ENCODE measurements at places on chromosomes 3 and 15.
A peak's percentile ranks its signal among the peaks of the same experiment; 100 is the strongest.

- DNase-seq, result no peak
Measured at GRCh38 chr3:108329947-108330346, 33.6 kb downstream of the HHLA2 start.

GRCh38 chr3:142450189-142450588, 2.4 kb upstream of the XRN1 start:
- DNase-seq, result no peak

- DNase-seq, result no peak
Measured at GRCh38 chr3:85455561-85456200, 496.9 kb downstream of the CADM2 start.

GRCh38 chr15:82831894-82832600, 22.6 kb downstream of the WHAMM start:
- DNase-seq, result no peak

DNA sequence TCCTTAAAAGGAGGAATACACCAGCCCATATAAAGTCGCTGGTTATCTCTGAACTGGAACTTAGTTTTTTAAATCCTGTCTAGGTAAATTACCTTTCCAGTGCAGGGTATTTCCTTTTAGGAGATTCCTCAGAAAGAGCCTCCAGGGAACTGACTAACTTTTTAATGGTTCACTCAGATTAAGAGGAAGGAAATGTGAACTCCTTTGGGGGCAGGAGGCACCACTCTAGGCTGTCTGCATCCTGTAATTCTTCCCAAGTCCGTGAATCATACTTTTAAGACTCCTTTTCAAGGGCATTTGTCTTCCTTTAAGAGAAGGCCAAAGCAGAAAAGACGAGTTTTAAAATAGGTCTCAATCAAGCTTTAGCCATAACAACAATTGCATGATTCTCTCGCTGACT, 871.2 kb upstream of the NR2F2 start:
- no peak for DNase-seq

DNA sequence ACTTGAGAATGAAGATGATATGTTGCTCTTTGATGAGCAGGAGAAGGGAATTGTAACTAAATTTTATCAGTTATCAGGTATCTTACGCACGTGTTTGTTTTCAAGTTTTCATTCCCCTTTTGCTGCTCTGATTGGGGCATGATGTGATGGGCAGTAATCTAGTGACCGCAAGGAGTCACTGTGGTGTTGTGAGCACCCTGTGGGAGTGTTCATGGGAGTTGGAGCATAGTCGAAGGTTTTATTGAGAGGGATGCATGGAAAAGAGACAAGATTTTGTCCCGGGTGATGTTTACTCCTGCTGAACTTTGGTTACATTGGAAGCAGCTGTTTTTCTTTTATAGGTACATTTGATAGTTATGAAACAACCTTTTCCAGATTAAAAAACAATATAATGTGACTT, 2.1 kb downstream of the FAN1 start:
- no peak for DNase-seq

DNA sequence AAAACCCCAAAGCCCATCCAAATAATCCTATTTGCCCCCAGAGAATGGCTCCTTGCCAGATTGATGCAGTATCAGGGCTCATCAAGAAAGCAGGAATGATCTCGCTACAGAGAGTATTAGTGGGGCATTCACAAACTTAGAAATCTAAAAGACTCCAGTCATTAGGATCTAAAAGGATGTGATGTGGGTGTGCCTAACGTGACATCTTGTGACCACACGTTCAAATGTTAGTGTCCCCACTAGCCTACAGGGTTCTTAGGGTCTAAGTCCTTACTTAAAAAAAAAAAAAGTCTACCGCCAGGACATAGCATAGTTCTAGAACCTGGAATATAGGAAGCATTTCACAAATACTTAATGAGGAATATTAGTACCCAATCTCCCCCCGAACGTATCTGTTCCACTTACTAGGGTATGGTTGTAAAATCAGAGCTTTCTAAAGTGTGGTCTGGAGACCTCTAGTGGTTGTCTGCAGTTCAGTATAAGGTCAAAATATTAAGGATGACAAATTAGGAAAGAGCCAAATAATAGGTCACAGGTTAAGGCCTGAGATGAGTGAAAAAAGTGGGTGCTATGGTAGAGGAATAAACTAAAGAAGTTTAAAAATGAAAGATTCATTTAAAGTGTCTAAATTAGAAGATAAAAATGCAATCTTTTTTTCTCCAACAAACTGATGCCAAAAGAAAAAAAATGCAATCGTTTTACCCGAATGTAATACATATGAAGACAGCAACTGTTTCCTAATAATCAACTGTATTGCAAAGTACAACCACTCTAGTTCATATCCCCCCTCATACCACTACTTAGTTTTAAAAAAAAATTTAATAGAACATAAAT, 4.2 kb upstream of the CHRM5 start:
- DNase-seq, result no peak

DNA sequence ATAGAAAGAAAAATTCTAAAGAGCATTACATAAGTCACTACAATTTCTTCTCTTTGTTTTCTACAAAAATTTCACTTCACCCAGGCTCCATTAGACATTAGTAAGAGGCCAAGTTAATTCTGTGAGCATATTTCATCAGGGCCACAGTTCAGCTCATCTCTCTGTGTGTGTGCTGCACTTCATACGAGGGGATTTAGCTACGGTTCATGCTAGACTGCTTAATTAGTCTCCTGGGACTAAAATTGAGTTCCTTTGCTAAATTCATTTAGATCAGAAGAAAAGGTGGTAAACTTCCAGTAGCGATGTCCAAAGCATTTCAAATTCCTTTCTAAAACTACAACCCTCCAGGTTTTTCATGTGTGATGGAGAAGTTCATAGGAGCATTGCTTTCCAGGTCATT, 83.1 kb upstream of the SETMAR start:
- DNase-seq, result no peak

DNA sequence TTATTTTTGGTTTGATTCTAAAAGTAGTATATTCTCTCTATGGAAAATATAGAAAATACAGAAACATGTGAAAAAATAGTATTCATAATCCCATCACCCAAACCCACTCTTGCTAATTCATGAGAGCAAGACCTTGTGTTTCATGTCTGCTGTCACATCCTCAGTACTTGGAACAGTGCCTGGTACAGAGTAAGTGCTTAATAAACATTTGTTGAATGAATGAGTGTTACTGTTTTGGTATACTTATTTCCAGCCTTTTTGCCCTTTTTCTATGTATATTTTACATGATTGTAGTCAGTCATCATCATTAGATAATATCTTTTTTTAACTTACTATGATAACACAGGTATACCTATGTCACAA, 59.3 kb downstream of the IL16 start:
- no peak for DNase-seq

GRCh38 chr3:171066206-171066605, 39.7 kb upstream of the SLC2A2 start:
- DNase-seq, result no peak

DNA sequence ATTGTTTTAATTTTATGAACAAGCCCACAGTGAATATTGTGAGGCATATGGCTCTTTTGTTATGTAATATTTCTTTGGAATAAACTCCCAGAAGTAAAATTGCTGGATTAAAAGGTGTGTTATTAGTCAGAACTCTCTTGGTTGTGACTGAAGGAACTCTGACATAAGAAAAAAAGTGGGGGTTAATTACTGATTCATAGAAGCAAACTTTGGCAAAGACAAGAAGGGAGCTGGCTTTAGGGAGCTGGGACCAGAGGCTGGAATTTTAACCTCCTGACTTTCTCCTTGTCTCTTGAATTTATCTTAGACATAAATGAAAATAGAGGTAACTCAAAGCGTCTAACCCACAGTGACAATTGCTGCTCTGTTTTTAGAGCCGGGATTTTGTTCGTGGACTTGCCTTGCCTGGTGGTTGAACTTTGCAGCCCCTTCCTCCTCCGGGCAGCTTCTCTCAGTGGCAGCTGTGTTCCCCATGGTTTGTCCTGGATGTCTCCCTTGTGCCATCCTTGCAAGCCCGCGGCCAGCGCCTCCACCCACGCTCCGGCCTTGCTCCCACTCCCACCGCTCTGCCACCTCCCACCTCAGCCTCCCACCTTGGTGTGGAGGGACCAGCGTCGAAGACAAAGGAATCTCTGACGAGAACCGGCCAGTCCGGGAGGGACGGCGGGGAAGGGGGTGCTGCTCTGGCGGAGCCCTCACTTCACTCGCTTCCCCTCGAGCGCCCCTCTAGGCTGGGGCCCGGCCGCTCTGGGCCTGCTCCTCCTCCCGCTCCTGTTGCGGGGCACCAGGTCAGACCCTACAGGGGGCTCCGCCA, 28.0 kb downstream of the ARHGAP31 start:
- DNase-seq, result no peak

GRCh38 chr15:90603893-90604292, 74.2 kb downstream of the CRTC3 start:
- peak; percentile 27 for DNase-seq

- DNase-seq, result no peak
Measured at GRCh38 chr15:85828874-85829273, 34.1 kb upstream of the KLHL25 start.

DNA sequence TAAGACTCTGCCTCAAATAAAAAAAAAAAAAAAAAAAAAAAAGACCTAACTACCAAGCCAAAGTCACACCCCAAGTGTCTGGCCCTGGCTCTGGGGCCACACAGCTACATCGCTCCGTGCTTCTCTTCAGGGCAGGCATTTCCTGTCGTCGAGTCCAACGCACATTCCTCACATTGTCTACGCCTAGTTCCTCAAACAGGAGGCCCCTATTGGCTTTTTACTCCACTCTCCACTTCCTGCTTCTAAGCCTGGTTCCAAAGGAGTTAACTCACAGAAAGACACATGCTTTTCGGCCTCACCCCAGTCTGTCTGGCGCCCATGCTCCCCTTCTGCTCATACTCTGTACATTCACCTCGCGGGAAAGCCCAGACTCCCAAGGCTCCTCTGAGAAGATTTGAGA, 28.8 kb downstream of the KNG1 start:
- DNase-seq, result no peak

DNA sequence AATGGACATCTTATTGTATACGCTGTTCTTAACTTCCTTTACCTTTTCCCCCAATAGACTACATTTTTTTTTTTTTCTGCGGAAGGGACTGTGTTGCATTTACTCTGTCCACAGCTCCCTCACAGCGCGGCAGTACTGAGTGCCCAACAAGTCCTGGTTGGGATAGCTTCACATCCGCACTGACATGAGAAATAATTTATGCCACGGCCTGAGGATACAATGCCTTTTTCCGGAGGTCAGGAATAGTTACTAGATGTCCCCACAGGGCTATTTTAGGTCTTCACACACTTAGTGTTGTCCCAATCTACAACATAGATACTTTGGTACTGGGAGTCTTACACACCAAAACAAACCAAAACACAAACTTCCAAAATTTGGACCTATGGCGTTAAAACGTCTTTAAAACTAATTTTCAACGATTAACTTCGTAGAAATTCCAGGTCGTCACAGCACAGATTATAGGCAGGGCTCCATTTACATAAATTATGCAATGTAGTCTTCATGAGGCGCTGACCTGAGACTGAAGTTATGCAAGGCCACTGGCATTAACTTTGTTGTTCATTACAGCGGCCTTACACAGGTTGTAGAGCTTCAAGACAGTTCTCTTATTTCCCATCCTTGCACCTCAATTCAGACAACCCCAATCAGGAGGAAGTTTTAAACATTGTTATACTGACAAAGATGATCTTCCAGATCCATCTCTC, 989 bp upstream of the PPIB start:
- no peak for DNase-seq

- DNase-seq, result no peak
Measured at GRCh38 chr15:64000183-64000951, 45.9 kb downstream of the DAPK2 start.

GRCh38 chr3:39189959-39190269, 2.5 kb downstream of the XIRP1 start:
- no peak for DNase-seq

- DNase-seq, result no peak
Measured at GRCh38 chr3:30199855-30200254, 406.5 kb upstream of the TGFBR2 start.

DNA sequence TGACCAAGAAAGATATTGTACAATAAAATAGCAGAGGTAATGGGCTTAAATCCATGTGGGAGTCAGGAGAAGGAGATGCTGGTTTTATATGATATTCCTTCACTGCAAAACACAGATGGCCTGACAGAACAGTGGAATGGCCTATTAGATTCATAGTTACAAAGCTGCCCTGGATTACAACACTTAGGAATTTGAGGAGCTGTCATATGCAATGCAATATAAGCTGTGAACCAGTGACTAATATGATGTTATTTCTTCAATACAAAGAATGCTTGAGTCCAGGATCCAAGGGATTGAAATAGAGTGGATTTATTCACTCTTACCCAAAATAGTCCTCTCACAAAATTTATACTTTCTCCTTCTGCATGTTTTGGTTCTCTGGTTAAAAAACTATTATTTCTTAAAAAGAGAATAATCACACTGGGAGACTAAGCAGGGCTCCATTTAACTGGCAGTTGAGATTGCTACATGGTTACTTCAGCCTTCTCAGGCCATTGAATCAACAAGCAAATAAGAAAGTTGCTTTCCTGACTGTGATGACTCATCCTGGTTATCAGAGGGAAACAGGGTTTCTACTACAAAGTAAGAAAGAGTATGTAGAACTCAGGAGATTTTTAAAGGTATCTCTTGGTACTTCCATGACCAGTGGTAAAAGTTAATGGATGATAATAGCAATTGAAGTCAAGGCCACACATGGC, 79.8 kb upstream of the ZPLD1 start:
- no peak for DNase-seq

- no peak for DNase-seq
Measured at GRCh38 chr15:75048394-75048793, 25.0 kb downstream of the PPCDC start.

DNA sequence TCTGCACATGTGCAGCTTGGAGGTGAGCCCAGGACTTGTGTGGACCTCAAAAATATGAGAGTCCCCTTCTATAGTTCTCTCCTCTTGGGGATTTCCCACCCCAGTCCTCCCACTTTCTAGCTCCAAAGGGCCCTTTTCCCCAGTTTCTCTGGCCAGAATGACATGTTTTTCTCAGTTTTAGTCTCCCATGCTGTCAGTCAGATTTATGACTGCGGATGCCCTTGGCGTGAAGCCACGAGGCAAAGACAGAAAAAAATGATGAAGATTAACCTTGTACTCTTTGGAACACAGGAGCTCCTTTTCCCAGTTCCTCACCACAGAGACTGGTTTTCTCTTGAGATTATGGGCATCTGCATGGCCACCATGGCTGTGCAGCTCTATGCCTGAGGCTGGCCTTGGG, 72.0 kb upstream of the TTBK2 start:
- DNase-seq, result no peak

GRCh38 chr3:60707452-60708020, 543.7 kb downstream of the FHIT start:
- no peak for DNase-seq

DNA sequence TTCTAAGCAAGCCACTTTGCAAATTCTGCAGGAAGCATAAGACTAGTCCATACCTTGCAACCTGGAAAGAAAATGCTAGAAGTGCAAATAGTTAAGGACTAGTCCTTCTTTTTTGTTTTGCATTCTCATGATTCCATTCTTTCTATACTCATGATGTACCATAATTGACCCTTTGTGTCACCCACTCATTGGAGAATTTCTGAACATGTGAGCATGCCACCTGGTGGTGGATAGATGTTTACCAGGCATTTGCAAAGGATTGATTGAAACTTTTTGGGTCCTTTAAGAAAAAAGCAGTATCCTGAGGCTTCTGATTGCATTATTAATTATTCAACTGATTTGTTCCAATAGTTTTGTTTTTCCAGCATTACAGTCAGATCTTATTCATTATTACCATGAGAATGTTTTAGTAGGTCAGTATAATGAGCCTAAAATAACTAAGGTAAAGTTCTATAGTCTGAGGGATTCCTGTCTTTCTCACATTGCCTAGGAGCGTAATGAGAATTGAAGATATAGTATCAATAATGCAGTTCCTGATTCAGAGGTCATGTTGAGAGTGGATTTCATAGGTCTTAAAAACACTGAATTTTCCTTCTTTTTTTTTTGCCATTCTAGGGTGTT, 20.2 kb upstream of the DIPK2A start:
- DNase-seq, result no peak

Data from stimulated activated CD8-positive, alpha-beta memory T cell treated with anti-CD3 and anti-CD28 coated beads, Interleukin-4, amount 100 ng/mL, for 1 hour (primary cell).